Stimulated activated CD4-positive, alpha-beta T cell treated with anti-CD3 and anti-CD28 coated beads, Interleukin-15, amount 100 ng/mL, for 1 hour (primary cell): ENCODE measurements at places on chromosomes 6 and 20.

DNA sequence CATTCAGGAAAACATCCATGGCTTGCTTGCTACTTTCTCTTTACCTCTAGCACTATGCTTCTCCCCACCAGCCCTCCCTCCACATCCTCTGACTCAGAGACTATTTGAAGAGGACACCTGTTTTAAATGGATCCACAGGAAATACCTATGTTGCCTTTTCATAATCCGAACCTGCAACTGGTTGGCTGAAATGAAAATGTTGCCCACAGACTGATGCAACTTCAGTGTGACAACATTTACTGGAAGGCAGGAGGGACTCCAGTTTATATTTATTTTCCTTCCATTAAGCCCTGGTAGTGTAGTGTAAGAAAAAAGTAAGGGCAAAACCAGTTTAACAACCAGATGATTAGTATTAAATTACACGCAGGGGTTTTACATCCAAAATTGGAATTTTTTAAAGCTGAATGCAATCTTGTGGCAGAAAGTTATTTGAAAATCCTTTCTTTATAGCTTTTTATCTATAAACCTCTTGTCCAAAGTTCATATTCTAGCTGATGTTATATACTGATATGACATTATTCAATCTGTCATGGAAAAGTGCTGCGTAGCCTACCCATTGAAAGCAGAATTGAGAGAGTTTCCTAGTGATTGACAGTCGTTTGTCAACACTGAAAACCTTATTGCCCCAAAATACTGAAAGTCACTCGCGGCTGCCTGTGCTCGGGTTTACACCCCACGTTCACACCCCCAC lies 881 bp upstream of the AIG1 start:
- DNase-seq = no peak

DNA sequence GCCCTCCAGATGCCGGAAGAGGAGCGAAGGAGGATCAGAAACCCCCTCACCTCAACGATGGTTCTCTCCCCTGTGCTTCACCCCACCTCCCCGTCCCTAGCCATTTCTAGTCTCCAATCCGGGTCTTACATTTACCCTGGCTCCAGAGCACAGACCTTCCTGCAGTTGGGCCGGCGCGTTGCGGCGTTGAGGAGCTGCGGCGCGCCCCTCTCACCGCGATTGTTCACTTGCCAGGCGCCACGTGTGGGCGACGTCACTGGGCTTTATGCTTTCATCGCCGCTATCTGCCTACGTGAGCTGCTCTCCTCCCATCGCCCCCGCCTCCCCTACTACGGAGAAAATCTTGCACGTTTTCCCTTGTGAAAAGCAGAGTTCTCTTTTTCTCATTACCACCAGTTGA lies at the start of gene CRISP2:
CRISP2 (minus strand) TSS at position 198 of the 400 bp plus-strand sequence. CDS start 4,347 bp downstream, outside the sequence.
- DNase-seq = no peak

- DNase-seq = no peak
Measured at GRCh38 chr20:24775966-24776365, 173.1 kb upstream of the CST7 start.

GRCh38 chr6:27591699-27592480 lies 119.0 kb upstream of the ZNF184 start:
- no peak for DNase-seq

- DNase-seq = no peak
Measured at GRCh38 chr6:100880149-100880852, 828 bp downstream of the ASCC3 start.

- DNase-seq = no peak
Measured at GRCh38 chr6:3561725-3562124, 104.9 kb upstream of the SLC22A23 start.

GRCh38 chr6:104607501-104607900 lies 252.2 kb downstream of the HACE1 start:
- DNase-seq = no peak

- DNase-seq = no peak
Measured at GRCh38 chr6:128204616-128205015, 303.8 kb upstream of the THEMIS start.

- no peak for DNase-seq
Measured at GRCh38 chr6:35146453-35146852, 5.3 kb upstream of the TCP11 start.
